ENCODE measurements at places on chromosomes 2 and 18. TPM values are rescaled to one million over a fixed set of nuclear protein-coding genes. Genes with fewer than 3 reads are reported as not detected.

The ANKZF1 gene
- 15.4 TPM for total RNA-seq

The TUBB6 gene
- 821 TPM for total RNA-seq

The ADD2 gene
- total RNA-seq: 0.35 TPM

The RIT2 gene
- not detected for total RNA-seq

The ALK gene
- under 0.01 TPM for total RNA-seq

The PLEKHH2 gene
- 0.60 TPM for total RNA-seq

The CFAP65 gene
- total RNA-seq: not detected
